ENCODE measurements at places on chromosomes 2 and 18.

DNA sequence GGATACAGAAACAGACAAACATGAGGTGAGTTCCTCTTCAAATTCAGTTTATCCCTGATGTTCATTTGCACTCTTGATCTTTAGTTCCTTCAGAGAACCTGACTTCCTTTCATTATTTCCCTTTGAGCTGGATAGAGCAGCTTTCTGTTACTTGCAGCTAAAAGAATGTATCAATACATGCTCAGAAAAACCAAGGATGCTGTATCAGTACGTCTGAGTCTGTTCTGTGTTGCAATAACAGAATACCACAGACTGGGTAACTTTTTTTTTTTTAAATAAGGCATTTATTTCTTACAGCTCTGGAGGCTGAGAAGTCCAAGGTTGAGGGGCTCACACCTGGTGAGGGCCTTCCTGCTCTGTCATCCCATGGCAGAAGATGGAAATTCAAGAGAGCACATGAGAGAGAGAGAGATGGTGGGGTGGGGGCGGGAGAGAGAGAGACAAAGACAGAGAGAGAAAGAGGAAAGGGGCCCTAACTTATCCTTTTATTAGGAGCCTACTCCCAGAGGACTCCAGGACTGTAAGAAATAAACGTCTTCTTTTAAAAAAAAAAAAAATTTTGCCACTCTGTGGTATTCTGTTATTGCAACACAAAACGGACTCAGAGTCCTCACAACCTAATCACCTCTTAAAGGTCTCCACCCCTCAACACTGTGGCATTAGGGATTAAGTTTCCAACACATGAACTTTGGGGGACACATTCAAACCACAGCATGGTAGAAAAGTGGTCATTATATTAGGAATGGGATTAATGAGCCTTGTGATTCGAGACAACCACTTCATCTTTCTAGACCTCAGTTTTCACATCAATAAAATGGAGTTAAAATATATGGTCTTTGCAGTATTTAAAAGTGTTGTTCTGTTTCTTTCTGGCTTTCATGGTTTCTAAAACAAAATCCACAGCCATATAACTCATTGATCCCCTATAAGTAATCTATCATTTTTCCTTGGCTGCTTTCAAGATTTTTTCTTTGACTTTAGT lies 18.4 kb upstream of the SELENOI start:
- DNase-seq, result no peak

GRCh38 chr2:126717928-126718327 lies 62.0 kb downstream of the GYPC start:
- DNase-seq, result no peak

- no peak for DNase-seq
Observed at GRCh38 chr18:45627204-45627526, 11.9 kb downstream of the SLC14A2 start.

DNA sequence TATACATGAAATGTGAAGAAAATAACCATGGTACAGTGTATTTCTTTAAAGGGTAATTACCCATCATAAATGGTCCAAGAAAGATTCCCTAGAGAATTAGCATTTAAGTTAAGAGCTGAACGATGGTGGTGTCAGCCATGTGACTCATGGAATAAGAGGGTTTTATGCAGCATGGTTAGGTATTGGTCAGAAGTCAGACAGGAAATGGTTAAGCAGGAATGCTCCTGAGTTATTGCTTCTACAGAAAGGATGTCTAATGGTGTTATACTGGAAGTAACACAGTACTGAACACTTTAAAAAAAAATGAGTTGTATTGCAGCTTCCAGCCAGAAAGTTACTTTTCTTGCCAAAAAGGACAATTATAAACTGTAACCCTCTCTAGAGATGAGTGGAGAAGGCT lies 72.7 kb upstream of the UBE2E3 start:
- peak; percentile 20 for DNase-seq

DNA sequence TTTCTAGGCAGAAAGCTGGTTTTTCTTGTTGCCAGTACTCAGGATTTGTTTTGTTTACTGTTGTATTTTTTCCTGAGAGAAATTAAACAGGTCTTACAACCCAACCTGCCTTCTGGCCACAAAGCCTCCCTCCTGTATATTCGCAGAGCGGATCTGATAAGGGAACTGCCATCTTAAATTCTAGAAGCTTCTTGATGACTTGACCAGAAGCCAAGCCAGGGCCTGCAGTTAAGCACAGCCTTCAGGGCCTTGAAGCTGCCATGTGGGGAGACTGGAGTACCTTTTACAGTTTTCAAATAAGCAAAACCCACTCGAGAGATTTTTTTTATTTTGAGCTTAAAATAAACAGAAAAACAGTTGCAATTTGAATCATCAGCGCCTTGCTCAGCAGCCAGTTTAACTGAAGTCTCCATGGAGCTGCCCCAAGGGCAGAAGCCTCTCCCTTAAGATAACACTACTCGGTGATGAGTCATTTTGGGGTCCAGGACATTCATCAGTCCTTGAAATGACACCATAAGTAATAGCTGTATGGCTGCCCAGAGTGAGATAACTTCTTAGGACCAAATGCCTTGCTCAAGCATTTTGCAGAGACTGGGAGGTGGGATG lies 51.5 kb upstream of the PHLPP1 start:
- peak; percentile 39 for DNase-seq

DNA sequence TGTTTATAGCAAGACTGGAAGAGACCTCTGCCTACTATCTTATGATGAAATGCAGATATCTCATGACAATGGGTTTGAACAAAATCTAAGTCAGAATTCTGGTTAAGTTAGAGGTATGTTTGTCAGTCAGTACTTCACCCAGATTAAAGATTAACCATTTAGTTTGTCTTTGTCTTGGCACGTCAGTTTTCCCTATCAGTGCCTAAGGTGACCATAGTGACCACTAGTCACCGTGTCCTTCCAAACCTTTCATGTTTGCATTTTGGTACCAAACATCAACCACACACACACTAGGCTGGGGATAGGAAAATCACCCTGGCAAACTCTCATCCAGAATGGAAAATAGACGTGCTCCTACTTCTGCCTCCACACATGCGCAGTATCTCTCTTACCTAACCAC lies 248.9 kb downstream of the PIEZO2 start:
- no peak for DNase-seq

- no peak for DNase-seq
Observed at GRCh38 chr2:177852389-177852788, 220.2 kb downstream of the PDE11A start.

DNA sequence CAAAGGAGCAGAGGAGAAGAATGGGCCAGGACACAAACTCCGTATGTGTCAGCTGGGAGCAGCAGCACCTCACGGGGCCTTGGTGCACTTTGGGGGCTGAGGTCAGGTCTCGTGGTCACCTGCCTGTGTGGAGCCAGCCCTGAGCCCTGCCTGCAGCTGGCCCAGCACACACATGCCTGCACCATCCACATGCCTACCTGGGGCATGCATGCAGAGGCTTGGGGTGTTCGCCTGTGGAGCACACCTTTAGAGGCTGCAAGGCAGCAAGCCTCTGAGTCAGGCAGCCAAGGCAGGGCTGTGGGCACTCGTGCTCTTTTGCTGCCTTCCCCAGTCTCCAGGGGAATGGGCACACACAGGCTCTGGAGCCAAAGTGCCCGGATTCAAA lies 36.0 kb downstream of the ARHGEF4 start:
- DNase-seq, result no peak

- no peak for DNase-seq
Observed at GRCh38 chr2:115560666-115561065, 1118.2 kb downstream of the DPP10 start.

GRCh38 chr2:3523551-3524041 lies 4.3 kb upstream of the ADI1 start:
- DNase-seq, result peak; percentile 11

GRCh38 chr18:74766251-74766650 lies 168.6 kb downstream of the ZNF407 start:
- DNase-seq, result no peak

DNA sequence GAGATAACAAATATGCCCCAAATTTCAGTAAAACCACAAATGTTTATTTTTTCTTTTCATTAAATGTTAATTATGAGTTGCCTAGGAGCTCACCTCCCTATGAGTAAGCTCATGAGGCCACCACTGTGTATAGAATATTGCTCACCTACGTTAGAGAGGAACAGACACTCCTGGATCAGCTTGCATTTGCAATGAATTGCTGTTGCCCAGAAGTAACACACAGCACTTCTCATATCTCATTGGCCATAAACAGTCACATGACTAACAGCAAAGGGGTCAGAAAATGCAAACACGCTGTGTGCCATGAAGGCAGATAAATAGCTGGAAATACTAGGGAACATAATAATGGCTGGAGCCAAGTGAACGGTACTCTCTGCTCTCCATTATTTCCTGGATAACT lies 89.0 kb upstream of the GALNT5 start:
- no peak for DNase-seq

DNA sequence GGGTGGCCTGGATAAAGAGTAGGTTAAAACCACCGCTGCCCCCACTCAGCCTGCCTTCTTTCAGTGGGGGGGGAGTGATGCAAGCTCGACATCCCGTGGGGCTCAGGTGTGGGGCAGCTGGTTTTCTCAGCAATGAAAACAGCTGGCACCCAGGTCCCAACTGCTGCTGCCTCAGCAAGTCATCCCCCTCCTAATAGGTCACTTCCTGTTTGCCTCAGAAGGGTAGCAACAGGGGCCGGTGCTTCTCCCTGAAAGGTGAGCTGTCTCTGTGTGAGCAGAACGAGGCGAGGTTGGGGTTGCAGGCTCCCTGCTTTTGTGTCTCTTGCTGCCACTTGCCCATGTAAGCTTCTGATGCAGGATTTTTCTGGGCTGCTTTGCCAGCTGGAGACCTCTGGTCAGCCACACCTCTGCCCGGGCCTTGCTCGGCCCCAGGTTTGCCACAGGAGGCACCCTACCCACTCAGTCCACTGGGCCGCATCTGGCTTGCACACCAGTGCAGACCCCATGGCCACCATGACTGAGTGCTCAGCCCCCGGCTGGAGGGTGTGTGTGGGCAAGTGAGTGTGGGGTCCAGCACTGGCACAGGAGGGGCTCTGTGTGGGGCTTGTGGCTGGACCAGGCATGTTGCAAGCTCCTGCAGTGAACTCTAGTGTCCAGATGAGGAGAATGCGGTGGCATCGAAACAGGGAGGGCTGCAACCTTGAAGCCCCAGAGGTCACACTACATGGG lies 11.5 kb upstream of the ASB1 start:
- no peak for DNase-seq
